ENCODE measurements at places on chromosomes 1 and 21. TPM values are rescaled to one million over a fixed set of nuclear protein-coding genes. Genes with fewer than 3 reads are reported as not detected.

GRCh38 chr1:170676628-170677027 is 12.7 kb downstream of the PRRX1 start:
- H3K4me1 ChIP-seq = no peaks in the 10 kb centered on the region
- H3K4me3 ChIP-seq = no peak overlapping the region
- H3K36me3 ChIP-seq = no peaks in the 10 kb centered on the region
- peaks cover 39% of the 10 kb centered on the region for H3K27me3 ChIP-seq
- no peak overlapping the region for H3K27ac ChIP-seq
- DNase-seq = no peak

Gene FCRL6
- total RNA-seq = 0.15 TPM

Gene LHX8
- total RNA-seq = not detected

DNA sequence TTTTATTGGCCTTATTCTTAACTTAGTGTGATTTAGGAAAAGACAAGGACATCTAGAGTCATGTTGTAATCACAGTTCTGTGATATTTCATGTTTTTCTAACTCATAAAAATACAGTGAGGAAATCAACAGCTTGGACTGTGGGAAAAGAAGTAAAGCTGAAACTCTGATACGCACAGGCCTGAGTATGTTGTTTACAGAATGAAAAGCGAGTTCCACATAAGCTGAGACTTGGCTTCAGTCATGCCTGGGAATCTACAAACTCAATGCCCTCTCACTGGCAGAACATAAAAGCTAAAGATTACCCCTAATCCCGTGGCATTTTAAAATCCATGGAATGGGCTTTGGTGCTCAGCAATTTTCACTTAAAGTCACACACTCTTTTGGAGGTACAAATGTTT is 23.6 kb upstream of the ATP5PO start:
- H3K27ac ChIP-seq = no peak overlapping the region
- peaks cover 66% of the 10 kb centered on the region for H3K4me1 ChIP-seq
- no peaks in the 10 kb centered on the region for H3K27me3 ChIP-seq
- peaks cover 79% of the 10 kb centered on the region for H3K36me3 ChIP-seq
- H3K4me3 ChIP-seq = no peak overlapping the region

Gene TTC39A
- not detected for total RNA-seq

Gene WDR64
- total RNA-seq = 0.21 TPM

Gene STXBP3
- 49.8 TPM for total RNA-seq

GRCh38 chr1:44222397-44223186 is 9.3 kb downstream of the DMAP1 start:
- H3K36me3 ChIP-seq = peaks cover 10% of the 10 kb centered on the region
- H3K27me3 ChIP-seq = no peaks in the 10 kb centered on the region
- H3K4me3 ChIP-seq = no peak overlapping the region

GRCh38 chr1:5972198-5972520 is 20.1 kb downstream of the NPHP4 start:
- H3K4me1 ChIP-seq = no peaks in the 10 kb centered on the region
- no peak overlapping the region for H3K4me3 ChIP-seq
- H3K27me3 ChIP-seq = no peaks in the 10 kb centered on the region
- peaks cover 5% of the 10 kb centered on the region for H3K36me3 ChIP-seq

GRCh38 chr1:23704834-23705495 is 13.4 kb downstream of the RPL11 start:
- DNase-seq = no peak
- no peak overlapping the region for H3K27ac ChIP-seq
- peaks cover 2% of the 10 kb centered on the region for H3K4me1 ChIP-seq
- H3K36me3 ChIP-seq = peaks cover 15% of the 10 kb centered on the region
- H3K4me3 ChIP-seq = no peak overlapping the region

- no peaks in the 10 kb centered on the region for H3K27me3 ChIP-seq
- peak overlapping the region; percentile 54 for H3K4me3 ChIP-seq
- peak overlapping the region; percentile 69 for H3K27ac ChIP-seq
- H3K36me3 ChIP-seq = peaks cover 3% of the 10 kb centered on the region
Observed at GRCh38 chr1:2192031-2192995, 2.3 kb downstream of the FAAP20 start.

Gene OLFML3
- 0.71 TPM for total RNA-seq

GRCh38 chr1:184930232-184930631 is 44.1 kb downstream of the NIBAN1 start:
- H3K27me3 ChIP-seq = no peaks in the 10 kb centered on the region
- no peak overlapping the region for H3K4me3 ChIP-seq
- peaks cover 5% of the 10 kb centered on the region for H3K4me1 ChIP-seq
- no peak overlapping the region for H3K27ac ChIP-seq
- no peak for DNase-seq

Gene SPRR2E
- total RNA-seq = not detected

- H3K4me1 ChIP-seq = no peaks in the 10 kb centered on the region
- no peak overlapping the region for H3K4me3 ChIP-seq
- no peak for DNase-seq
- no peaks in the 10 kb centered on the region for H3K27me3 ChIP-seq
Observed at GRCh38 chr1:189405419-189405818, 1072.2 kb downstream of the BRINP3 start.

DNA sequence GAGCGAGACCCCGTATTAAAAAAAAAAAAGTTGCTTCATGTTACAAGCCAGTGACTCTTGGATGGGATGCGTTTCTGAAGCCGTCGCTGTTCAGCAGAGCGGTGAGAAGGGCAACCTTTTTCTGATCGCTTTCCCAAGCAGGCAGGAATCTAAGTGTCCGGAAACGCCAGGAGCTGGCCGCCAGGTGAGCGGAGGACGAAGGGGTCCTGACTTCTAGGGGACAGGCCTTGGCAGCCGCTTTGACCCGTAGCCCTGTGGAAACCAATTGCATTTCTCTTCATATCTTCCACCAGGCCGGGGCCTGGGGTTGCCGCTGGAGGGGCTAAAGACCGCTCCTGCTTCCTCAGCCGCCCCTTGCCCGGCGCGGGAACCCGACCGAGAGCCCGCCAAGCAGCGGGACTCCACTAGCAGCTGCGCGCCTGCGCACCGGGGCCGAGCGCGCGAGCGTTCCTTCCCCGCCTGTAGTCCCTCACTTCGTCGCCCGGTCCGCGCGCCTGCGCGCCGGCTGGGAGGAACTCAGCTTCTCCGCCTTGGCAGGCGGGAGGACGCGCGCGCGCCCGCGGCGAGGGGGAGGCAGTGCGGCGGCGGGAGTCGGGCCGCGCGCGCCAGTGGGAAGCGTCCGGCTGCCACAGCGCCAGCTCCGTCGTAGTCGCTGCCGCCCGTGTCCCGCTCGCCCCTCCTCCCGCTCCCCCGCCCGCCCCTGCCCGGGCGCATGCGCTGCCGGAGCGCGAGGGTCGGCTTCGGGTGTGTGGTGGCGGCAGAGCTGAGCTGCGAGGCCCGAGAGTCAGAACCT is at the start of gene SPEN:
Gene SPEN (plus strand): TSS at position 608 of the 793 bp plus-strand sequence. CDS start 361 bp downstream, outside the sequence.
- peaks cover 47% of the 10 kb centered on the region for H3K4me1 ChIP-seq
- peak; percentile 97 for DNase-seq
- peaks cover 13% of the 10 kb centered on the region for H3K36me3 ChIP-seq

- H3K4me1 ChIP-seq = peaks cover 11% of the 10 kb centered on the region
- DNase-seq = no peak
- H3K27me3 ChIP-seq = no peaks in the 10 kb centered on the region
- H3K27ac ChIP-seq = no peak overlapping the region
- H3K4me3 ChIP-seq = no peak overlapping the region
Observed at GRCh38 chr1:2589431-2590232, 3.1 kb downstream of the PRXL2B start.

GRCh38 chr1:200373811-200374231 is 36.0 kb downstream of the ZNF281 start:
- DNase-seq = no peak
- no peak overlapping the region for H3K4me3 ChIP-seq
- H3K36me3 ChIP-seq = no peaks in the 10 kb centered on the region
- no peak overlapping the region for H3K27ac ChIP-seq

Gene FGR
- not detected for total RNA-seq

Gene ERVH48-1
- 6.4 TPM for total RNA-seq

Gene RASAL2
- not detected for total RNA-seq

Gene HSPB7
- not detected for total RNA-seq

Data from activated CD4-positive, alpha-beta T cell treated with anti-CD3 and anti-CD28 coated beads, Interleukin-2, amount 10 ng/mL, durations not matched to agents 7 days and 5 days (primary cell).